ENCODE measurements at places on chromosomes 1 and 21. TPM values are rescaled to one million over a fixed set of nuclear protein-coding genes. Genes with fewer than 3 reads are reported as not detected.

The FBLIM1 gene
- total RNA-seq, result 34.5 TPM

The USP16 gene
- 38.7 TPM for total RNA-seq

The TMOD4 gene
- total RNA-seq, result not detected

The MX1 gene
- 60.3 TPM for total RNA-seq

DNA sequence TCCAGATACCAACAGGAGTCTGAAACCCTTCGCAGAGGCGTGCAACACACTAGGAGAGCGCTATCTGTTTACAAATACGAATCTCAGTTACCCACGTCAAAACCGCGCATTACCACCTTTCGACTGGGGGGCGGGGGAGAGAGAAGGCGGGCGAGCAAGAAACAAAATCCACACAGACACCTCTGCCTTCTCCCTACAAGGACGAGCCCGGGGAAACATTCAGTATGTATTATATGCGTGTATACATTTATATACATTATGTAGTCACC, 722 bp downstream of the TUT4 start:
- no peak for DNase-seq

GRCh38 chr1:54342742-54343687, 63.2 kb downstream of the SSBP3 start:
- no peak for DNase-seq

- DNase-seq, result no peak
Measured at GRCh38 chr1:53512807-53513755, 53.9 kb downstream of the DMRTB1 start.

- no peak for DNase-seq
Measured at GRCh38 chr21:22421416-22422180, 1423.4 kb downstream of the NCAM2 start.

GRCh38 chr1:18230840-18231239, 123.2 kb downstream of the IGSF21 start:
- DNase-seq, result no peak

- DNase-seq, result no peak
Measured at GRCh38 chr1:117659550-117660270, 53.9 kb downstream of the TENT5C start.
